ENCODE measurements at places on chromosomes 5 and 9. TPM values are rescaled to one million over a fixed set of nuclear protein-coding genes. Genes with fewer than 3 reads are reported as not detected.

DNA sequence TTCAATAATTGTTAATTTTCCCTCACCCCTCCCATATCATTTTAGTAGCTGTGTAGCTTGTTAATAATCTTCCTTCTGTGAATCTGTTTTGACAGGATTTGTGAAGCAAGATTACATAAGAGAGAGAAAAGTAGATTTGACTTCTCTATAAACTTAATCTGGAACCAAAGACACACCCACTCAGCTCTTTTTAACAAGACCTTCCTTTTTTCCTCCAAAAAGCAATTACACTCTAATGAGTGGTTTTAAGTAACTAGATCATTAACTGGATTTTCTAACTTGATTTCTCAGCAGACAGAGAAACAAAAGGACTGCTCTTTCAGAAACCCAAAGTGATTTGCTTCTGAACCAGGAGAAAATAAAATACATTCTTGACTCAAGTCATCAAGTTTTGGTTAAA lies 21.9 kb downstream of the RFK start:
- no peak for DNase-seq
- H3K4me3 ChIP-seq: no peak overlapping the region

DNA sequence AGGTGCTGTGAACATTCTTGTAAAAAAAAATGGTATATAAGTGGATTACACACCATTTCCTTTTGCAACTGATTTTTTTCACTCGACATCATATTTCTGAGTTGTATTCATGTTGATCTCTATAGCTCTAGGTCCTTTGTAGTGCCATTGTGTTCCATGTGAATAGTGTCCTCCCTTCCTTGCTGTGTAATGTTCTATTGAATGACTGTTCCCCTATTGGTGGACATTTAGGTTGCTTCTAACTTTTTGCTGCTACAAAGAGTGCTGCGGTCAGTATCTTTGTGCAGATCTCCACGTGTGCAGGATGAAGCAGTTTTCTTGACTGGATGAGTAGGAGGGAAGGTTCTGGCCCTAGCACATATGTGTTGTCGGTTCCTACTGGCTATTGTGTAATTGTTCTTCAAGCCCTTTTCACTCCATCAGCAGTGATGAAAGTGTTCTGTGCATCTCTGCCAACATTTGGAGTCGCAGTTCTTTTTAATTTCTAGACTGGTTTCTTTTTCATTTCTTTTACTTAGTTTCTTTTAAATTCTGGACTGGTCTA lies 20.2 kb downstream of the DAB2IP start:
- peaks cover 2% of the 10 kb centered on the region for H3K27me3 ChIP-seq
- H3K4me3 ChIP-seq: no peak overlapping the region
- H3K27ac ChIP-seq: no peak overlapping the region

HAND1 gene
- not detected for total RNA-seq

GRCh38 chr9:16119261-16120230 lies 566.7 kb downstream of the CCDC171 start:
- H3K4me3 ChIP-seq: no peak overlapping the region
- H3K36me3 ChIP-seq: no peaks in the 10 kb centered on the region
- no peak for DNase-seq
- no peaks in the 10 kb centered on the region for H3K4me1 ChIP-seq

GRCh38 chr5:153700940-153701339 lies 210.5 kb downstream of the GRIA1 start:
- DNase-seq: no peak
- no peak overlapping the region for H3K27ac ChIP-seq
- no peaks in the 10 kb centered on the region for H3K4me1 ChIP-seq
- H3K4me3 ChIP-seq: no peak overlapping the region
- no peaks in the 10 kb centered on the region for H3K27me3 ChIP-seq
- no peaks in the 10 kb centered on the region for H3K36me3 ChIP-seq

- H3K36me3 ChIP-seq: no peaks in the 10 kb centered on the region
- no peak overlapping the region for H3K4me3 ChIP-seq
- no peaks in the 10 kb centered on the region for H3K4me1 ChIP-seq
Measured at GRCh38 chr5:95153511-95153910, 131.4 kb downstream of the MCTP1 start.

CMYA5 gene
- total RNA-seq: 0.20 TPM

Measured in activated CD4-positive, alpha-beta T cell treated with anti-CD3 and anti-CD28 coated beads, Interleukin-2, amount 10 ng/mL, durations not matched to agents 7 days and 5 days (primary cell).